ENCODE measurements at places on chromosomes 5 and 9.

GRCh38 chr9:35844628-35845270, 15.7 kb downstream of the TMEM8B start:
- no peak for DNase-seq

DNA sequence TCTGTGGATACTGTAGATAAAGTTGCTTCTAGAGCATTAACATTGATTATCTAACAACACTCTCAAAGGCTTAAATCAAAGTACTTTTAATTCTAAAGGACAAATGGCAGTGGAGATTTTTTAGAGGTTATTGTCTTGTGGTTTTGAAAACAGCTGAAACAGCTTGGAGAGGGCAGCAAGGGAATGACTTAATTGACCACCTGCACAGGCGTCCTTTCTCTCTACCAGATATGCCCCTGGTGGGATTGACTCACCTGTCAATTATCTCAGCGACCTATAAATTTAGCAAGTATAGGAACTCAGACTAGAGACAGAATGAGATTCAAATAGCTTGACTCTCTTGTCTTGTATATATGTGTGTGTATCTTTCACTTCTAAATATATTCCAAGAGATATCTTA, 13.5 kb downstream of the ARL14EPL start:
- DNase-seq = no peak

DNA sequence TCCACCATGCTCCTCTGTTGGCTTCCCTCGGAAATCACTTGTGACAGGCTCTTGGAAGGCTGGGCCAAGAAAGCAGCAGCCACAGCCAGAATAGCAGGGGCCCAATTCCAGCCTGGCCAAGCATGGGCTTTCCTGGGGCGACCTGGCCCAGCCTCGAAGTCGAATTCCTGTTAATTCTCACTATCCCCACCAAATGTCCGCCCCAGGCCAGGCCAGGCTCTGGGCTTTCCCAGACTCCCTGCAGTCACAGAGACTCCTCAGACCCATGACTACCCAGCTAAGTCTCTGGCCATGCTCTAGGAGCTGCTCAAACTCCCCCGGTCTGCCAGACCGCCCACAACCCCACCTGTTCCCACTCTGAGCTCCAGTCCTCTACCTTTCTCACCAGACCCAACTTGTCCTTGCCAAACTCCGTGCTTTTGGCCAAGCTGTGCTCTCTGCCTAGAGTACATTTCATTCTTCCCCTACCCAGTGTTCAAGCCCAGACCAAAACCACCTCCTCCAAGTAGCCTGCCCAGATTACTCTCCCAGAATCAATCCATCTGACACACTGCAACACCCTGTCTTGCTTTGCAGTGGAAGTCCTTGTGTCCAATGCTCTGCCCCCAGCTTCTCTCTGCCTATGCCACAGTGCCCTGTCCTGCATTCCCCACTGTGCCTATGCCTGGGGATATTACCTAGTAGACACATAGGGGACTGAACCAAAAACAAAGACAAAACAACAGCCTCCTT, 26.2 kb downstream of the SHB start:
- no peak for DNase-seq

- no peak for DNase-seq
Observed at GRCh38 chr9:112312139-112312538, 21.3 kb downstream of the PTBP3 start.

DNA sequence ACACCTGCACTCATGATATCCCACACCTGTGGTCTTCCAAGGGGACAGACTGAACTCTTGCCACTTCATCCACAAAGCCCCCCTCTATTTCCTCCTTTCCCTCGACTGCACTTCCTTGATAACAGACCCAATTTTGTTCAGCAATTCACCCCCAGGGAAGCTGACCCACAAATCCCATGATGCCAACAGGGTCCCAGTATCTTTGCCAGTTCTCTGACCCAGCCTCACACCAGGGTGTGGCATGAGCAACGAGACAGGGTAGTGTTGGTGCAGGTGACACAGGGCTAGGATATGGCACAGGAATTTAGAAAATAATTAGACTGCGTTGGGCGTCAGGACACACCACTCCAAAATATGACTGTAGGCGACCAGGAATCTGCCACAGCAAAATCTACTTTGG, 30.2 kb upstream of the KCNIP1 start:
- DNase-seq = no peak

- DNase-seq = no peak
Observed at GRCh38 chr9:120950421-120951388, 24.1 kb upstream of the TRAF1 start.

DNA sequence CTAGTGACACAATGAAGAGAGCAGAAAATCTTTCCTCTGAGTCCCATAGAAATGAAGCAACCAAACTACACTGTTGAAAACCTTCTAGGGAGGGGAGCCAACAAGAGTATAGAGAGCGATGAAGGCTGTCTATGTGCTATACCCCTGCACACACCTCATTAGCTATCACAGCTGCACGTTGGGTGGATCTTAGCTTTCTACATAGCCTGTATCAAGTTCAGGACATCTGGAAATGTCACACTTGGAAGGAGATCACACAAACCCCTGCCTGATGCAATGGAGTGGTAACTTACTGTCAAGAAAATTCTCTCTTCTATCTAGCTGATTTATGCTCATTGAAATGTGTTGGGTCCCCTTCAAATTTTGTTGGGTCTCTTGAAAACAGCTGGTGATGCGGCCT, 127.0 kb upstream of the NTRK2 start:
- no peak for DNase-seq

GRCh38 chr5:82142928-82143577, 135.1 kb downstream of the RPS23 start:
- no peak for DNase-seq

GRCh38 chr5:150465927-150466326, 16.4 kb upstream of the RPS14 start:
- DNase-seq = no peak

GRCh38 chr5:78640662-78641474, 7.7 kb downstream of the LHFPL2 start:
- no peak for DNase-seq

DNA sequence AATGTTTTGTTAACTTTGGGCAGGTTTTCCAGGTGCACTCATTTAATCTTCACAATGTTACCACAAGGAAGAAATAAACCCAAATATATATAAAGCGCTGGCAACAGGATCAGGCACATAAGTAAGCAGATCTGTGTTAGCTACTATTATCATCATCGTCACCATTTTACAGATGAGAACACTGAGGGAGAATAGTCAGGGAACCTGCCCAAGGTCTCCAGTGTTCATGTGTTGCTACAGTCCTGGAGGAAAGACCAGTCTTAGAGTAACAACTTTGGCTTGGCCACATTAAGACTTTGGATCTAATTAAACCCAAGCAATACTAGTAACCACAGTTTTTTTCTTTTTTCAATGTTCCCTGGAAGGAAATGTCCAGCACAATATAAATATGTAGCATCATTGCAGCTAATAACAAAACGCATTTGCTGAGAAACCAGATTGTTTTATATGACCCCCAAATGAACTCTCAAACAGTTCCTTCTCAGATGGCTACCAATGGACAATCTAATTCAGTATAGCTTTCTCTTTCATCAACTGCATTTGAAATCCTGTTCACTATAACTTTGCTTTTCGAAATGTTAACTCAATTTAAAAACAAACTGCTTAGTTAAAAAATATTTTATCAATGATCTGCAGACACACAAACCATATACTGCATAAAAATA, 11.8 kb downstream of the NREP start:
- no peak for DNase-seq

- DNase-seq = no peak
Observed at GRCh38 chr5:77427998-77428397, 64.1 kb downstream of the WDR41 start.

GRCh38 chr5:179759581-179760551, 27.2 kb downstream of the MAML1 start:
- no peak for DNase-seq

DNA sequence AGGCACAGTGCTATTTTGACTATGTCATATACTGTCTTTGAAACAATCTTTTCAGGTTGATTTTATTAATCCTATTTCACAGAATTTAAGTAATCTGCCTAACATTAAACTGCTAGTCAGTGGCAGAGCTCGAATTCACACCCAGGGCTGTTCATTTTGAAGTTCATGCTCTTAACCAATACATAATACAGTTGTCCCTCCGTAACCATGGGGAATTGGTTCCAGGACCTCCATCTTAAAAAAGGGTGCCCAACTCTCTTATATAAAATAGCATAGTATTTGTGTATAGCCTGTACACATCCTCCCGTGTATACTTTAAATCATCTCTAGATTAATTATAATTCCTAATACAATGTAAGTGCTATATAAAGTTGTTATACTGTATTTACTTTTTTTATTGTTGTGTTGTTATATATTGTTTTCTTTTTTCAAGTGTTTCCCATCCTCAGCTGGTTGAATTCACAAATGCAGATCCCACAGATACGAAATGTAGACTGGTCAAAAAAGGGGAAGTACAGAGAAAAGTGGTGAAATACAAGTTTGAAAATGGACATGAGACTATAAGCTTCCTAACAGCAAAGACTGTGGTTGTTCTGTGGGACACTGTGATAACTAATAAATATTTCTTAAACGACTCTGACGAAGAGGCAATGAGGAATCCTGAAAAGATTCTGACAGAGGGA, 18.3 kb downstream of the RFX3 start:
- DNase-seq = no peak

DNA sequence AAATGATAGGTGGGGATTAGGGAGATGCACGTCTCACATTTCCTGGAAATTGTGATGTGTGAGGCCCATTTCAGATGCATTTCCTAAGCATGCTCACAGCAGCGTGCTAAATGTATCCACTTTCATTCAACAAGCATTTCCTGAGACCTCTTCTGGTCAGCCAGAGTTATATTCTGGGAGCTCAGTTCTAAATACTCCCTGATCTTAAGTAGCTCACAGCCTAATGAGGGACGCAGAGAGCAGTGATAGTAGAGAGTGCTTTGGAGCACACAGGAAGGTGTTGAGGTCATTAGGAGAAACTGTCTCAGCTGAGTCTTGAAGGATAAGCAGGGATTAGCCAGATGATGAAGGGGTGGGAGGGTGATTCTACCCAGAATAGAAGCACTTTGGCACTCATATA, 46.2 kb upstream of the FSD1L start:
- no peak for DNase-seq

DNA sequence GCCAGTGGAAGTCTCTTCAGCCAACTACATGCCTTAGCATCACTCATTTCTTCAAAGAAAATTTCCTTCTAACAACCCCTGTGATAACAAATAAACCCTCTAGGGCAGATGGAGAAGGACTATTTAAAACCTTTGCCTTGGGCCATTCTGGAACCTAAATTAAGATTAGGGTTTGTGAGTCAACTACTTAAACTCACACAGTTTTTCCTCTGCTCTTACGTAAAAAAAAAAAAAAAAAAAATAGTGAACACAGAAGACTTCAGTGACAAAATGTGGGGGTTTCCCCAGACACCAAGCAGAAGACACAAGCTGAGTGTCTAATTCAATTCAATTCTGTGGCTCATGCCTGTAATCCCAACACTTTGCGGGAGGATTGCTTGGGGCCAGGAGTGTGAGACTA, 65.8 kb upstream of the ERCC6L2 start:
- no peak for DNase-seq

DNA sequence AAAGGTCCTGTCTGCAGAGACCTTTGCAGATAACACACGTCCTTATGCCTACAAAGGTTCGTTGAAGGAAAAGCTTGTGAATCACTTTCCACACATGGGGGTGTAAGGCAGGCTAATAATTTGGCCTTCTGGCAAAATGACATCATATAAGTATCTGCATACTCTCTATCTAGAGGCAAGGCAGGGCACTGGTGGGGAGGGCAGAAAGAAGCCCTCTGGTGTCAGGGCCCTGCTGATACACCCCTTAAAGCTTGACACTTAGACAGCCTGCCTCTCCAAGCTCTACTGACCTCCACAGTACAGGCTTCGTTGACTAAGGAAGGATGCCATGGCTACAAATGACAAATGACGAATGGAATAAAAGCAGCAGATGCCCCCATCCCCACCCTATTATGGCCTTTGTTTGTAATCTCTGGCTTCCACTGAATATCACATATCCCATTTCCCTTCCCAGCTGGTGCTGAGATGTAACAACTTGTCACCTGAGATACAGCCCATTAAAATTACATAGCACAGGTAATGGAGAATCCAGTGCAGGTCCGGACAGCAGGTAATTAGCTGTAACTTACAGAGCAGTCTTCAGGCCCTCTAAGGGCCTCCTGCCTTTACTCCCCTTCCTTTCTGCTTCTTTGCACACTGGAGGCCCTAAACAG, 76.9 kb upstream of the IFNK start:
- no peak for DNase-seq

GRCh38 chr5:417301-418161, 25.4 kb upstream of the EXOC3 start:
- no peak for DNase-seq

GRCh38 chr5:3217771-3218495, 377.7 kb upstream of the IRX1 start:
- DNase-seq = no peak

DNA sequence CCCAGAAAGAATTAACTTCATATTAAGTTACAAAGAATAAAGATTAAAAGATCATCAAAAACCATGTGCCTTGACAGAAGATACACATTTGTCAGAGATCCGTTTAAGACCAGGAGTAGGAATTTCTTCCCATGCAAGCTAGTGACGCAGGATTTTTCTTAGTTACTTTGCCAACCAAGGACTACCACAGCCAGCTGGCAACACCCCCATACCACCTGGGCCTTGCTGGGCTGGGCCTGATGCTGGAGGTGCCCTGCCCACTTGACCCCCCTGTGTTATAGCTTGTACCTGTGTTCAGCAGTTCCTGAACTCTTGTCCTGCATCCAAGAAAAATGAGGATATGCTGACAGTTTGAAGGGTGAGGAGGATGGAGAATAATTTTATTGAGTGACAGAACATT, 290.9 kb upstream of the SMC2 start:
- DNase-seq = no peak

DNA sequence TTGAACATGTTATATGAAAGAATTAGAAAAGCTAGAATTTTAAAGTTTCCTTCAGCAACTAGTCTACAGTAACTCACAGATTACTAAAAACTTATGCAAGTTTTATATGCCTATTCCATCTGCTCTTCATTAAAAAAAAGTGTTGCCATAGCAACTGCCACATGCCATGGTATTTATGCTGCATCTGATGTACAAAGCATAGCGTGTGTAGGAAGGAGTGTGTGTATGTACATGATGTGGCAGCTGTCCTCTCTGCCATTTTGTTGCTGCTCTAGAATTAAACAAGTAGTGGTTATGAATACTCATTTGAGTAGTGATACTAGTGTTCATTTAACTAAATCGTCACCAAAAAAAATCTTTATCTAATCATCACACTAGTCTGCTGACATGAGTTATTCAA, 593.5 kb downstream of the CETN3 start:
- DNase-seq = no peak

- DNase-seq = no peak
Observed at GRCh38 chr5:99600952-99601351, 672.1 kb upstream of the CHD1 start.

- DNase-seq = no peak
Observed at GRCh38 chr5:59559323-59559722, 334.2 kb downstream of the PDE4D start.
